NCI-H2081 (cell line): ENCODE measurements at places on chromosomes 5 and 9.

GRCh38 chr5:172685091-172685490 lies 44.0 kb downstream of the NEURL1B start:
- no peak for DNase-seq

- DNase-seq: no peak
Observed at GRCh38 chr5:175047048-175047447, 322.7 kb downstream of the MSX2 start.

DNA sequence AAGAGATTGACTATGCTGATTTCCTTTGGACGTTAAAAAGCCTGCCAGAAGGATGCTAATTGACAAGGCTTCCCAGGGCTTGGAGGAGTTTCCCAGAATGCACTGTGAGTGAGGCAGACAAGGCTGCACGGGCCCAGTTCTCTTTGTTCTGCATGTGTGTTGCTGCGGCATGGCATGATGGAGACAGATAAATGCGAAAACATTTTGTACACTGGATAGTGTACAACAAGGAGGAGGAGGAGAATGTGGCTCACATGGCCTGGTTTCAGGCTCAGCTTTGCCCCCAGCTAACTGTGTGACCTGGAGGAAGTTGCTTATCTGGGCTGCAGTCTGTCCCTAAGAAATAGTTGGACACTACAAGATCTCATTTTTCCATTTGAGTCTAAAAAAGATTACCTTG lies 135.5 kb upstream of the CPEB4 start:
- no peak for DNase-seq

DNA sequence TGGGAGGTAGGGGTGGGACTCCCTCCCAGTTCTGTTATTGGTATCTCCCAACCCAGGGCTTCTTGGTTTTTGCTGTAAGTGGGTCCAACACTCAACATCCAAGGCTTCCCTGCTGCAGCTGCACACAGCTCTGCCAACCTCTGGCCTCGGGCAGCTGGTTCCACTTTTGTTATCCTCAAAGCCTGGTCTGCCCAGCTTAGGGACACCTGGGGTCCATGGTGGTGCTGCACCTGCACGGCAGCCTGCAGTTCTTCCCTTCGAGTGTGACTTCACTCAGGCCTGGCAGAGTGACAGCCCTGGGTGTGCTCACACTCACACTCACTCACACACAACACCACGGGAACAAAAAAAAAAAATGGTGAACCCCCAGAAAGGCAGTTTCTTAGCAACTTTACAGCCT lies 15.3 kb upstream of the SAP30L start:
- DNase-seq: no peak

- DNase-seq: peak; percentile 35
Observed at GRCh38 chr5:115601701-115602590, at the start of gene TICAM2. Gene TICAM2 (minus strand): TSS chr5:115602479. CDS start chr5:115581256, 21,223 bp downstream.

DNA sequence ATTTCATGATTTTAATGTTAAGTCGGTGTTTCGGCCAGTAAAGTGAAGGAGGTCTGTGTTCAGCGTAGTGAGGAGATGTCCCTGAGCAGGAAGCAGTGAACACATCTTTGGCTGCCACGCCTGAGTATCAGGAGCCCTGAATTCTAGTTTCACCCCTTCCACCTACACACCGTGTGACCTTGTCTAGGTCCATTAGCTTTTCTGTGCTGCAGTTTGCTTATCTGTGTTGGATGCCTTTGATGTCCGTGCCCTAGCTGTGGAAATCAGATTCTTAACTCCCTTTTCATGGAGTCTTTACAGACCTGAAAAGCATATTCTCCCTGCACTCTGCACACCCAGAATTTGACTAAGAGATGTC lies 601 bp downstream of the FBXO38 start:
- DNase-seq: no peak

GRCh38 chr5:87300176-87300575 lies 32.5 kb downstream of the RASA1 start:
- DNase-seq: no peak

DNA sequence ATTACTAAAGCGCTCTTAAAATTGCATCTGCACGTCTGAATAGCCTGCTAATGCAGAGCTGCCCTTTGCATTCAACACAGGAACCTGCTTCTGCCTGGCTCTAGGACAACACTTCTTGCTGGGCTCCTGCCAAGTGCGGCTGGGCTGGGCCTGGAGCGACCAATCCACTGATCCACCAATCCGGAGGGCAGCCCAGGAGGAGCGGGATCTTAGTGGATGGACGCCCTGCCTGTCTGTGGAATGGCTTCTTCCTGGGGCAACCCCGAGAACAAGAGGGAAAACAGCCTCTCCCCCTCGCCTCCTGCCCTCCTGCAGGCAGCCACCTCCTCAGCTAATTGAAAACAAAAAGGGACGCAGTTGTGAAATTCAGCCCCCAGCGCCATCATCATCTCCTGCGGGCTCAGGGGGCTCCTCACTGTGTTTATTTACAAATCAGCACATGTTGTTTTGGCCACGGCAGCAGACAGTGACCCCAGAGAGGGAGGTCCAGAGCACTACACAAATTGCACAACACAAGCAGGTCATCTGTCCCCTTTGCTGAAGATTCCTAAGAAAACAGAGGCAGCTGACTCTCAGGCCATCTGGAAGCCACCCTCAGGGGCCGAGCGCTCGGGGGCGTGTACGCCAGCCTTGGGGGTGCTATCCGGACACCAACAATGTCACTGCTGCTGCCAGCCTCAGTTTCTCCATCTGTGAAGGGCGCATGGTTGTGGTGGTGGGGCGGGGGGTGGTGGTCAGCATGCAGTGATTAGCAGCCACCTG lies 57.3 kb downstream of the GADD45G start:
- DNase-seq: peak; percentile 97

- no peak for DNase-seq
Observed at GRCh38 chr5:115428676-115429075, 115.9 kb downstream of the FEM1C start.

GRCh38 chr5:4229414-4230292 lies 634.0 kb downstream of the IRX1 start:
- DNase-seq: no peak
